ENCODE measurements at places on chromosomes 1 and 21.

DNA sequence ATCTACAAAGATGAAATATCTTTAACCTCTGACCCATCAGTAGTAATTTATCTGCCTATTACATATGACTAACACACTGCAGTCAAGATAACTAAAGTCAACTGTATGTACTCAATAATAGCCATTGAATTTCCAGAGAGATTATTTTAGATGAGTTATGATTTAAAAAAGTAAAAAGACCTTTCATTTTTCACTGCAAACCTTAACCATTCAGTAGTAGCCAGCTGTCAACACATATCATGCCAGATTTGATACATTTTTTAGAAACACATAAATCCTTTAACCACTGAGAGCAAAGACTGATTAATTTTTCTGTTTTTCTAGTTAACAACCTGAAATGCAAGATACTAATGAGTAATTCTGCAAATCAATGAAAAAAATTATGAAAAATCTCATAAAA lies 31.0 kb downstream of the PALMD start:
- DNase-seq: no peak

- DNase-seq: no peak
These were observed 22.3 kb downstream of the ACTA1 start for GRCh38 chr1:229411434-229412055.

DNA sequence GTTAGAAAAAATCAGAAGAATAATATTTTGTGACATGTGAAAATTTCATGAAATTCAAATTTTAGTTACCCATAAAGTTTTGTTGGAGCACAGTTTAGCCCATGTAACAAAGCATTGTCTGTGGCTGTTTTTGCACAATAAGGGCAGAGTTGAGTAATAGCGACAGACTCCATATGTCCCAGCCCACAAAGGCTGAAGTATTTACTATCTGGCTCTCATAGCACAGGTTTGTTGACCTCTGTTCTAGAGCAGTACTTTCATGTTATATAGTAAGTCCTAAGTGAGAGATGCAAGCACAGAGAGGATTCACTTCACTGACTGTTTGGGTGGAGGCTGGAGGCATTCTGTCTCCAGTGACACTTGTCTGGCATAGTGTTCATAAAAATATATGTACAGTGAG lies 6.8 kb downstream of the LAMC1 start:
- no peak for DNase-seq

- DNase-seq: no peak
These were observed 18.9 kb downstream of the FAAH start for GRCh38 chr1:46412893-46413595.

GRCh38 chr1:163291461-163291860 lies 30.3 kb upstream of the NUF2 start:
- no peak for DNase-seq

- peak; percentile 79 for DNase-seq
These were observed 82.8 kb upstream of the CD34 start for GRCh38 chr1:207993477-207994445.

DNA sequence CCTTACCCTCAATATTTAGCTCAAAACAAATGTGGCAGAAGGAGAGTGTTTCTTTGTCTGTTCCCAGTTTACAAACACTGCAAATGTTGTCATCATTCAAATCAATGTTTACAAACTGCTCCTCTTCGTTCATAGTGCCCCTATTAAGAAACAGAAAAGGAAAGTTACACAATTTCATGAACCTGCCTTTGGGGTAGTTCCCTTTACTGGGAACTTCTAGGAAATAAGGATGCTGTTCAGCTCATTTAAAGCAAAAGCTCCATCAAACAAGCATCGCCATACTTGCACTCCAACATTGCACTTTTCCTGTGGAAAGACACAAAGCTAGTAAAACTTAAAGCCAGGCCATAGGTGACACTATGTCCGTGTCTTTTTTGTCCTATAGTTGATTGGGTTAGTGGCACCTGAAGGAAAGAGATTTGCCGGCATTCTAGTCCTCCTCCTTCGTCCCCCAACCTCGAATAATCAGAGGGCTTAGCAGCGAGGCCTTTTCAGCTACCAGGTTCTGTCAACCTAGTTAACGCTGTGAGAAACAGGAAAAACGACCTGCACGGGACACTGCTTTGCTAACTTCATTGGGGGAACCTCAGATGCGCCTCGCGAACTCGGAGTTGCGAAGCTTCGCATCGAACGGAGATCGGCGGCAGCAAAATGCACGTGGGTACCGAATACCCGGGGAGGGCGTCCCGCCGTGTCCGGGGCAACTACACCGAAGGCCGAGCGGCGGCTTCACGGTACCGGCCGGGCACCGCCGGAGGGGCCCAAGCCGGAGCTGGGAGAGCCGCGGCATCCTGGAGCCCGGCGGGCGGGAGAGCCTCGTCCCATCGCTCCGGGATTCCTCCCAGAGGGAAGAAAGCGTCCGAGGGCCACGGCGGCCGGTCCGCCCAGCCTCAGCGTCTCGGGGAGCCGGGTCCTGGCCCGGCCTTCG lies 706 bp downstream of the C21orf91 start:
- peak; percentile 60 for DNase-seq

DNA sequence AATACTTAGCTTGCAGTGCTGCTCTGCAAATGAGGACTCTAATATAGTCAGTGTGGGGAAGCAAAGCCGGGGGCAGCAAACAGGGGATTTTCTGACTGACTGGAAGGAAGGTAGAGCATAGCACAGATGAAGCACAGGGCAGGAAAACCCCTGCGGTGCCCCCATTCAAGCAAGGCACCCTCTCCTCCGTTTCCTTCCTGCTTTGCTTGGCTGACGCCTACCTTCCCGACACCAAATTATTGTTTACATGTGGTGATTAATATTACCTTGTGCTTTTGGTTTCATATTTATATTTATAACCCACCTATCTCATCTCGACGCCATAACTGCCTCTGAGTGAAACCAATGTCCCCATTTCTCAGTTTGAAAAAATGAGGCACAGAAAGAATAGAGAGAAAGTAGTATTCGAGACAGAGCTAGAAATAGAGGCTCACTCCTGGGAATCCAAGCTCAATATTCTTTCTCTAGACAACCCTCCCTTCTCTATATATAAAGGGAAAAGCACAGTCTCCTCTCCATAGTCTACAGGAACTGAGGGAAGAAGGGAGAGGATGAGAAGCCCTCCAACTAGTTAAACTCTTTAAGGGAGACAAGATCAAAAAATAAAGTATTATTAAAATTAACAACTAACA lies 41.3 kb downstream of the PIK3C2B start:
- no peak for DNase-seq

DNA sequence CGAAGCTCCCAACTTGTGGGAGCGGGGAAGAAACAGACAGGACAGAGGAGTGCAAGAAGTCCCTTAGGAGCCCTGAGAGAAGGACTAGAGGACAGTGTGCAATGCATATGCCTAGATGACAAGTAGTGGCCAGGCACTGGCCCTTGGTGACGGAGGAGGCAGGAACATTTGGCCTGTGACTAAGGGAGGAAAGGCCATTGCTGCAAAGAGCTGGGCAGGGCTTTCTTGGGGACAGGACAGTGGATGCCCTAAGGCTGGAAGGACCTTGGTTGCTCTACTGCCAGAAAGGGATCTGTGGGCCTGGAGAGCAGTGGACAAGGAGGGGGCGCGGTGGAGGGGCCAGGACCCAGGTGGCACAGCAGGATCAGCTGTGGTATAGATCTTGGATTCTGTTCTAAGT lies 481.3 kb downstream of the CAMTA1 start:
- no peak for DNase-seq

GRCh38 chr1:190169311-190170067 lies 308.2 kb downstream of the BRINP3 start:
- no peak for DNase-seq

DNA sequence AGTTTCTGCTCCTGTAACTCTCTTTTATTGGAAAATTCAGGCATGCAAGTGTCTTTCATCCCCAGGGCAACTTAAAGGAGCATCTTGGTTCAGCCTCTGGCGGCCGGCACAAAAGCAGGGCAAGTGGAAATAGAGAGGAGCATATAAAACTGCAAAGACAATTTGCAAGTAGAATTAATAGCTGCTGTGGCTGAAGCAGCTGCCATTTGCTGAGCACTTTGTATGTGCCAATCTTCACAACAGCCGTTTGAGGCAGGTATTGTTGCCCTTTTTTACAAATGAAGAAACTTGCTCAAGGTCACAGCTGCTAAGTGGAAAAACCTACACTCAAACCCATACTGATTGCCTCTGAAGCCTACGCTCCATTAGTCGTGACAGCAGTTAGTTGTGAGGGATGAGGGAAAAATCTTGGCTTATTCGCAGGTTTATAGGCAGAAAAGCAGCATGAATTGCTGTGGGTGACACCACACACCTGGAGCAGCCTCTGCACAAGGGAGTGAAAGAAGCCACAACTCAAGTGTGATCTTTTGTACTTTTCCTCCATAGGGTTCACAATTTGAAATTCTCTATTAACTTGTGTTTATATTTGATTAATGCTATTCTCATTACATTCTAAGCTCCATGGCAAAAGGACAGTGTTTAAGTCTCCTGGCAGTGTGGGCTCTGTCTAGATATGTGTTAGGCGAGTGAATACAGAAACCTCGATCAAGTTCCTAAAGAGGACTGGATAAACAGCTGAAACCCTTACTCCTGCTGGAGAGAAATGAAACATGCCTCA lies 99.0 kb upstream of the BEND5 start:
- DNase-seq: no peak

- no peak for DNase-seq
These were observed 354.8 kb upstream of the BRINP3 start for GRCh38 chr1:190832511-190832910.

- DNase-seq: no peak
These were observed 11.4 kb upstream of the RHOU start for GRCh38 chr1:228723921-228724320.

- DNase-seq: no peak
These were observed 148.8 kb downstream of the TGFB2 start for GRCh38 chr1:218493986-218494385.

GRCh38 chr1:198169672-198170071 lies 12.9 kb downstream of the NEK7 start:
- DNase-seq: no peak

GRCh38 chr1:157412308-157412707 lies 140.0 kb downstream of the FCRL5 start:
- DNase-seq: no peak

DNA sequence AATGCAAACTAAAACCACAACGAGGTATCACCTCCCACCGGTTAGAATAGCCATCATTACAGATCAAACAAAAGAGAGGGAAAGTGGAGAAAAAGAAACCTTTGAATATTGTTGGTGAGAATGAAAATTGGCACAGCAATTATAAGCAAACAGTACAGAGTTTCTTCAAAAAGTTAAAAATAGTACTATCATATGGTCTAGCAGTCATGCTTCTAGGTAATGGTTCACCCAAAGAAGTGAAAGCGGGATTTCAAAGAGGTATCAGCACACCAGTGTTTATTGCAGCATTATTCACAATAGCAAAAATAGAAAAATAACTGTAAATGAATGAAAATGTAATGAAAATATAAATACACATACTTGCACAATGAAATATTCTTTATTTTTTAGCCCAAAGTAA lies 8.2 kb downstream of the OR2T10 start:
- DNase-seq: no peak

GRCh38 chr21:33444499-33444898 lies 35.3 kb downstream of the TMEM50B start:
- DNase-seq: no peak

DNA sequence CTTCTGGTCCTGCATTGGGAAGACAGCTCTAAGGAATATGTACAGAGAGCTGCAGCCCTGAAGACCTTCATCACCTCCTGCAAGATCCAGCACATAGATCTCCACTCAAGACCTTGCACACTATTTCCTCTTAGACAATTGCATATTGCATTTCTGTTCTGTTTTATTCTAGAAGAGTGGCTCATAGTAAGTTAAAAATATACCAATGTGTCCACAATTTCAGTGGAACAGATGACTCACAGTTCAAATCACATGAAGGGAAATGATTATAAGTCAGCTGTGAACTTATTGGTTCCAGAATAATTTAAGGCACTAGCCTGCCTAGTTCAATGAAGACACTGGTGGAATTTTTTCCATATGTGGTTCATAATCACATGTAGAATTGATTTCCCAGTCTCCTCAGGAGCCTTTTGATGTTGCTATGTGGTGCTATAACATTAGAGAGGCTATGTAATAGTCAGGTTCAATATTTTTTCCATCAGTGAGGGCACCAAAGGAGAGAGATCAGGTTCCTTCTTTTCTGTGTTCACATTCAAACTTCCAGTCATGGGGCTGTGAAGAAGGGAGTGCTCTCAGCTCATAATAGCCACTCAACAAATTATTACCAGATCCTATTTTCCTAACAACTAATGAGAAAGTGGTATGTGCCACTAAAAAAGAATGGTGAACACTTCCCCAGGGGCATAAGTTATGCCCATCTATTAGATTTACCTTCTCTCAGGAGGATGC lies 9.8 kb upstream of the AK5 start:
- no peak for DNase-seq

GRCh38 chr1:230705289-230706019 lies 8.5 kb downstream of the AGT start:
- no peak for DNase-seq

DNA sequence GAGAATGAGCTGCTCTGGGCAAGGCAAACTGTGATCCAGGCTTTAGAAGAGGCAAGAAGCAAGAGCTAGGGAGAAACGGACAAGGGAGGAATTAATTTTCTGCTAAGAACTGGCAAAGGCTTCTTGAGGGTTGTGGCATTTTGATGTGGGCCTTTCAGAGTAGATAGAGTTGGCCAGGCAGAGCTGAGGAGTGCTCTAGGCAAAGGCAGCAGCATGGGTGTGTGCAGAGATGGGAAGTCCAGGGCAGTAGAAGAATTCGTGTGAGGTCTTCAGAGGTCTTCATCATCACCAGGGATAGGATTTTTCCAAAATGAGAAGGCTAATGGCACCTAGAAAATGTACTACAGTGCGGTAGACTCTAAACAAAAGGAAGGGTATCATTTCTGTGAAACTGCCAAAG lies 237.8 kb downstream of the LTN1 start:
- no peak for DNase-seq

DNA sequence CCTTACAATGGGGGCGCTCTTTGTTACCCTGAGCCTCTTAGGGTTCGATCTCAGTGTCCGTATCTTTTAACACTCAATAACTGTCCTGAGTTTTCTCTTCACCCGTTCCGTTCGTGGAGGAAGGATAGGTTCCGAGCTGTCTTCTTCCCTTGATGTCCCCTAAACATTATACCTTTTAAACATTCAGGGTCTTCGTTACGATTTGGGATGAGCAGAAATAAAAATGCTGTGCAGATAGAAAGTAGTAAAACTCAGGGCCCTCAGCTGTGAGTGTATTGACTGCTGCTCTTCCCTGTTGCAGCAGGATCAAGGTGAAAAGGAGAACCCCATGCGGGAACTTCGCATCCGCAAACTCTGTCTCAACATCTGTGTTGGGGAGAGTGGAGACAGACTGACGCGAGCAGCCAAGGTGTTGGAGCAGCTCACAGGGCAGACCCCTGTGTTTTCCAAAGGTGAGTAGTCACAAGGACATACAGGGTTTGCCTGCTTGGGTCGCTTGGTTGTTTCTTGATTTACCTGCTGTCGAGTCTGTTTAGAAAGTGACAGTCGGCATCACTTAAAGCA lies 784 bp downstream of the RPL11 start:
- no peak for DNase-seq

DNA sequence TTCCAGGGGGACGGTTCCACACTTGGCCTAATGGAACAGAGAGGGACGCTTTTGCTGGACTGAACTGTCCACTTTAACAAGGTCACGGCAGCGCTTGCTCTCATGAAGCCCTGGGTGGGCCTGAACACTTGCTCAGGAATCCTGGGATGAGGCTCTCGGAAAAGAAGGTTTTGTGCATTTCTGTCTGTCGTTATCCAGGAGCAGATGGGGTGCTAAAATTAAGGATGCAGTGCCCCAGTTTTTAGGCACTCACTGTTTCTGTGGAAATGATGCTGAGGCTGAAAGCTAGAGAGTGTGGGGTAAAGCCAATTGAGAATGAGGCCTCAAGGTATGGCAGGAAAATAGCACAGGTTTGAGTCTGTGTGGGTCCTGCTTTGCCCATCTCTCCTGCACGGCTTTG lies 111.0 kb downstream of the DAB1 start:
- DNase-seq: no peak
